NCI-H146 (cell line): ENCODE measurements at places on chromosomes 7 and 10.

DNA sequence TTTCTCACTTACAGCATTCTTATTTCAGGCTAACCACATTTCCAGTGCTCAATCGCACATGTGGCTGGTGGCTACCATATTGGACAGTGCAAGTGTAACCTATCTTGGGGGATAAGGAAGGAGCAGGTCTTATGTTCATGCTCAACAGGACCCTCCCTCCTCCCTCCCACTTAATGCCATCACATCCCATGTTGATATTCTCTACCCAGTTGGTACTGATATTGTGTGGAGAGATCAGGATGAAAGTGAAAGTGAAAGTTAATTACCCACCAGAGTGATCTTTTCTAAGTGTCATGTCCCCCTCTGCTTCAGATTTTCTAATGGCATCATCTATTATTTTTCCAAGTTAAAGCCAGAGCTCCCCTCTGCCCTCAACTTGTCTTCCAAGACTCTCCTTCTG, 91.6 kb downstream of the BMPER start:
- no peak for DNase-seq

- peak; percentile 28 for DNase-seq
These were observed at the start of gene SEMA3D for GRCh38 chr7:85186521-85187241. Gene SEMA3D (minus strand): TSS chr7:85187056. CDS start chr7:85121891, 65,165 bp downstream.

DNA sequence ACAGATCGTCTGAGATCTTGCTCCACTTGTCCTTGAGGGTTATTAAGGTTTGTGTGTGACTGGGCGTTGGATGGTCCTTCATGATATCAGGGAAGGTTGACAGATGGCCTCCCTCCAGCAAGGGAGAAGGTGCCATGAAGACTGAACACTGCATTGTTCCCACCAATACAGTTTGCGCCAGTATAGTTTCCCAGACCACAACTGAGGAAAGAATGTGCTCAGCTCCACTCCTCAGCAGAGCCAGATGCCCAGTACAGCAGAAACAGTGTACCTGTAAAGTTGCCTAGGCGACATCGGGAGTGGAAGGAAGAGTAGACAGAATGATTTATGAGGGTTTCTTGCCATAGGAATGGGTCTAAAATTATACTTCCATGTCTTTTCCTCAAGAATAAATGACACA, 137.5 kb downstream of the ST7 start:
- no peak for DNase-seq

- no peak for DNase-seq
These were observed 2.1 kb downstream of the CBLL1 start for GRCh38 chr7:107746006-107746405.

DNA sequence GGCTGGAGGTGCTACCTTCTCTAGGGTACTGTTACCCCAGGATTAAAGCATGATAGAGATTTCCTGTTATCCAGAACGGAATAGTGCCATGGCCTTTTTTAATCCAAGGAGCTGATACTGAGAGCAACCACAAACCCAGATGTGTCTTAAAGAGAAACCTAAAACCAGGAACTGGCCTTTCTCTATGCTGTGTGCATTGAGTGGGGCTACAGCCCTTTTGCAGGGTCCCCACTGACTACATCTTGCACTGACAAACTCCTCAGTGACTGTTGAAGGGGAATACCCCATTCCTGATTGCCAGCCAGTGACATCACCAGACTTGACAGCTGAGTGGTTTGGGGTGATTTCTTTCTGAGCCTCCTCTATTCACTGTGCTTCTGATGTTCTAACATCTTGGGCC, 81.9 kb upstream of the CAPZA2 start:
- no peak for DNase-seq

- DNase-seq: no peak
These were observed 6.0 kb downstream of the TEX47 start for GRCh38 chr7:88789480-88790064.

GRCh38 chr7:47804767-47805545, 143.3 kb downstream of the PKD1L1 start:
- peak; percentile 33 for DNase-seq

DNA sequence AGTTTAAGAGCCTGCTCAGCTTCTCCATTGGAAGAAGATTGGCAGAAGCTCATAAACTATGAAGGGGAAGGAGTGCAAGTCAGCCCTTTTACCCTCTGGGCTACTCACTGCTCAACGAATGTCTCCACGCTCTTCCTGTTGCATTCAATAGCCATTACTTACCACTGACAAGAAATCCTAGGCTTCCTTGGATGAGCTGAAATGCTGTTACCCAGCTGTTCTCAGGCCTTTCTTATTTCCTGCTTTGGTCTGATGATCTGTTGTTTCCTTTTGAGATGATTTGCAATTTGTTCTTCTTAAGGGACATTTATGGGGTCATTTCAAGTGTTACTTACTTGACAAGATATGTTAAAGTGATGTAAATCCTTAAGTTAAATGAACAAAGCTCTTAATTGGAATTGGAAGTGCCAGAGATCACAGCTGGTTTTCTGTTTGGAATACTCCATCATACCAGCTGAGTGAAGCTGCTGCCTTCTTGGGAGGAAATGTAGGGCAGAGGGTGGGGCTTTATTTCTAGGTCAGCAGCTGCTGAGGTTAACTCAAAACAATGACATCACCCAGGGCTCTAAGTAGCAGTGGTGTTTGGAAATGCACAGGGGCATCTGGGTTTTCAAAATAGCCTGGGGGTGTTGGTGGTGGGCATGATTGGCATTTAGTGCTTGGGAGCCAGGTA, 170.0 kb downstream of the PRKCQ start:
- DNase-seq: no peak

DNA sequence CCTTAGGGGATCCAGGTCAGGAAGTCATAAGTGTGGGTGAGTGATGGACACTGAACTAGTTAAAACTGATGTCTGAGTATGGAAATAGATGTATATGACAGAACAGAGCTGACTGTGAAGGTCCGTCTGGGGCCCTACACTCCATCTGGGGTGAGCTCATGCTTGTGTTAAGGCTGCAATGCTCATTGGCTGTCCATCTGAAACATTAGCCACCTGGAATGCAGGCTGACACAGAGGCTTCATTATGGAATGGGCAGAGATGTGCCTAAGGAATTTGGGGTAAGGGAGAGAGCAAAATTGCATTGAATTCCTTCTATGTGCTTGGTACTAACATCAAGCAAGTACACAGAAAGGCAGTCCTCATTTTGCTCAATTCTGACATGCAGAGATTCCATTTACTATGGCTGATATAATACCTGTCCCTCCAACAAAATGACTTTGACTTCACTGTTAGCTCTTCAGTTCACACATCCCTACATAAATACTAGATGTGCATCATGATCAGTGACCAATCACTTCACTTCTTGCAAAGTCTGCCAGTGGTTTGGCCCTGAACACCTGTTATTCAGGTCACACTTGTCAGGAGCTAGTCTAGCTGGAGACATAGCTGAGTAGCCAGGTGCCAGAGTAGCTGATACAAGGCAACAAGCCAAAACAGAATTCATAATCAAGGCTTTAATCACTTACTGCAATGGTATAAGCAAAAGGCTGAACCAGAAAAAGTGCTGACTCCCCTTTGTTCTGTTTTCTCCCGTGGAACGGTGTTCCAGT, 128.9 kb upstream of the VWC2 start:
- DNase-seq: no peak

GRCh38 chr10:61899663-61899996, 1.9 kb upstream of the ARID5B start:
- no peak for DNase-seq

GRCh38 chr10:114157912-114158311, 16.1 kb downstream of the CCDC186 start:
- DNase-seq: no peak

DNA sequence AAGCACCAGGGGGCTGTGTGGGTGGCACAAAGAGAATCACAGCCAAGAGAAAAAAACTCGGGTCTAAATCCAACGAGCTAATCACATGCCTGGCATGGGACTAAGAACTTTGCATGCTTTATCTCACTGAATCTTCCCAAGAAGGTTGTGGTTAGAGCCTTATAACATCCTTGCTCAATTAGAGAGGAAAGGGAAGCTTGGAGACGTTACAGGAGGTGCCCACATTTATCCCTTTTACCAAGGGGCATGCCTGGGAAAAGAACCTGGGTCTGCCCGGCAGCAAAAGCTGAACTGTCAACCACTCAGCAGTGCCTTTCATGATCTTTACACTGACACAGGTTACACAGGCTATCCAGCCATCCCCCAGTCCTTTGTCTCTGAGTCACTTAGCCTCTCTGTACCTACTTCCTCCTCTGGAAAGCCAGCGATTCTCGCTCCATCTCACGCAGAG, 190.1 kb downstream of the PRPF18 start:
- DNase-seq: no peak

DNA sequence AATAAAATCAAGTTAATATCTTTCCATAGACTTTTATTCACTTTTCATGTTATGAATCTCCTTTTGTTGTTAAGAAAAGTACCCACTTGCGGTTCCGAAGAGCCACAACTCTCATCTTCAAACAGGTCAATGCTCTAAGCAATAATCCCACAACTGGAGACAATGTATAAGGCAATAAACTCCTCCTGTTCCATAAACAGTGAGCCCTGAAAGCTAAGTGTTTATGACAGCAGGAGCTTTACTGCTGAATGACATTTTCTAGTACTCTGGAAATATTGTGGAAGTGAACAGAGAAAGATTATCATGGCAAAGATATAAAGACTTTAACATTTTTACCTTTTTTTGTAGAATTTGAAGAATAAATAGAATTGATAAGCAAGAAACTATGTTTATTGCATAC, 213.5 kb upstream of the MBL2 start:
- no peak for DNase-seq

GRCh38 chr7:81158189-81158588, 239.3 kb upstream of the SEMA3C start:
- no peak for DNase-seq

GRCh38 chr7:99392046-99392445, 16.4 kb downstream of the PDAP1 start:
- peak; percentile 45 for DNase-seq

DNA sequence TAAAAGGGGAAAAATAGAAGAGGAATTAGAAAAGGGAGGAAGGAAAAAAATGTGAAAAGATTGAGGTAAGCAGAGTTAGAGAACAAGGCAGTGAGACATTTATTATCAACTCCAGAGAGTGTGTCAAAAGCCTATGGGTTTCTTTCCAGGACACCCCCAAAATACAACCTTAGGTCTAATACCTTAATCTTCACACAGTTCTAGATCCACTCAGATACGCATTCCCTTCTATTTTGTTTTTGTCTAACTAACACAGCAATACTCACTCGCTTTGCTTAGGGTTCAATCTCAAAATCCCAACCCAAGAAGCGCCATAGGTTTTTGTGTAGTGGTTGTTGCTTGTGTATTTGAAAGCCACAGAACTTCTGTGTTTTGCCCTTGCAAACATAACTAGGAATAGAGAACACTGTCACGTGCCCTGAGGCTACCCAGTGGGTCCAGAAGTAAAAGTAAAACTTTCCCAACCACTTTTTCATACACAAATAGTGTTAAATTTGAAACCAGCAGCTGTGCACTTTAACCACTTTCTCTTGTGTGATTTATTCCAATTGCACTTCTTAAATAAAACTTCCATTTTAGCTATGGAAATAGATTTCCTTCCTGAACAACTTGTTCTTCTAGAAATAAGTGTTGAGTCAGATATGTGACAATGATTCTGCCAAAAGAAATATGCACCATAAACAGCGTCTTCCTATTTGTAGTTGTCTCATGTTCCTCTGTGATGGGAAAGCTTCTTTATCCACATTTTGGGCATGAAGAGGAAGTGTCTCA, 414.7 kb upstream of the GHITM start:
- DNase-seq: no peak

GRCh38 chr10:27826369-27826768, 80.8 kb upstream of the MKX start:
- DNase-seq: no peak

GRCh38 chr10:59865101-59865500, 41.3 kb downstream of the CCDC6 start:
- peak; percentile 65 for DNase-seq

DNA sequence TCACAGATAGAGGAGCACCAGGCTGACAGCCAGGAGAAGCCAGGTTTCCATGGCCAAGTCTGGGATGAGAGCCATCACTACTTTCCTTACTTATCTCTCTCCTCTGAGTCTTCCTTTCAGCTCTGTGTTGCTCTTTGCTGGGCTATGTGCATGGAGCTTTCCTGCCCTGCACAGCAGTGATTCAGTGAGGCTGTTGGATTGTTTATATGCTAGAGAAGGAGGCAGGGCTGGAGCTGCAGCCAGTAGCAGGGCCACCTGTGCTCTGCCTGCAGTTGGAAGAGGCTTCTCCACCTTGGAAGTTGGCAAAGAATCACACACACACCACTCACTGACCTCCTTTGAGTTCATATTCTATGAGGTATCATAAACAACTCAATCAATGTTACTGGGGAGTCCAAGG, at the start of gene CYP3A4:
Gene CYP3A4, minus strand, starts transcription at position 178 of the 400 bp plus-strand sequence. Its CDS starts 103 bp downstream, at position 75.
- no peak for DNase-seq

DNA sequence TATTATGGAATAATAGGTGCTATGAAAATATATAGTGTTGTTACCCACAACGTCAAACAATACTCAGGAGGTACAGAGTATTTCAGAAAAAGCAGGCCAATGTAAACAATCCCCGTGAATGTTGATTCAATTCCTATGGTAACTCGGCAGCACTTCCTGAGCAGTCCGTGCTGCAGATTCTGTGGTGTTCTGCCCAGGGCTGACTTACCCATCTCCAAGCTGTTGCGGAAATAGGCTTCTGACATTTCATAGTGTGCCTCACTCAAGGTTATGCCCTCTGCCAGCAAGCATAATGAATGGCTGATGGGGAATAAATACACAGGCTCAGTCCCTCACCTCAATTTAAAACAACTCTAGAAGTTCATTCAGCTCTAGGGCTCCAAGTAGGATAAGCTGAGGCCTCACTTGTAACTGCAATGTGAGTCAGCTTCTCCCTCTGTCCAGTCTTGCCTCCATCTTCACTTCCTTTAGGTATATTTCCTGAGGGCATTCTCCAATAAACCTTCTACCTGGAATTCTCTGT, 177.6 kb downstream of the GNAI1 start:
- peak; percentile 39 for DNase-seq

DNA sequence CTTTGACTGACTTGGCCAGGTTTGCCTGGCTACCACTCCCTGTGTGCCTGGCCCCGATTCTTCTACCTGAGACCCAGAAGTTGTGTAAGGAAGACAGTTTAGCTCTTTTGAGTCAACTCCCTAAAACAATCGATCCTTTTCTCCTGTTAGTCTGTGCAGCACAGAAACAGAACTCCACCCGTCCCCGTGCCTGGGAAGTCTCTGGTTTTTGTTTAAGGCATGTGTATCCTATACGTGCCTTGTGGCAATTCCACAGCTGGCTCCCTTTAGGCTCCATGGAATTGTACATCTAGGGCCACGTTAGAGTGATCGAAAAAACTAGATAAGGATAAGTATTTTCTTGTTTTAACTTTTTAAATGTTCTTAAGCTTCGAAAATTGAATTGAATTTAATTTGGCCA, 131.6 kb downstream of the BICC1 start:
- DNase-seq: no peak

DNA sequence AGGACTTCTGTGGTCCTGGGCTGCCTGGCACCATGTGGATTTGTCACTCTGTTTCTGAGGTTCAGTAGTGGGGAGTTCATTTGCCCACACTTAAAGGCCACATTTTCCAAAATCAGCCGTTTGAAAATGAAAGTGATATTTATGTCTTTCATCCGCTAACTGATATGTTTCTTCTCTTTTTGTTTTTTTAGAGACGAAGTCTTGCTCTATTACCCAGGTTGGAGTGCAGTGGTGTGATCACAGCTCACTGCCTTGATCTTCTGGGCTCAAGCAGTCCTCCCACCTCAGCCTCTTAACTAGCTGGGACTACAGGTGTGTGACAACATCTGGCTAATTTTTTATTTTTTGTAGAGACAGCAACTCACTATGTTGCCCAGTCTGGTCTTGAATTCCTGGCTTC, 58.6 kb downstream of the EBLN1 start:
- DNase-seq: no peak

GRCh38 chr7:42913591-42913990, 1.7 kb upstream of the C7orf25 start:
- no peak for DNase-seq
